ENCODE measurements at places on chromosomes 5 and 9. TPM values are rescaled to one million over a fixed set of nuclear protein-coding genes. Genes with fewer than 3 reads are reported as not detected.

ZDHHC11 gene
- total RNA-seq, result 18.9 TPM

INSYN2B gene
- not detected for total RNA-seq

DNA sequence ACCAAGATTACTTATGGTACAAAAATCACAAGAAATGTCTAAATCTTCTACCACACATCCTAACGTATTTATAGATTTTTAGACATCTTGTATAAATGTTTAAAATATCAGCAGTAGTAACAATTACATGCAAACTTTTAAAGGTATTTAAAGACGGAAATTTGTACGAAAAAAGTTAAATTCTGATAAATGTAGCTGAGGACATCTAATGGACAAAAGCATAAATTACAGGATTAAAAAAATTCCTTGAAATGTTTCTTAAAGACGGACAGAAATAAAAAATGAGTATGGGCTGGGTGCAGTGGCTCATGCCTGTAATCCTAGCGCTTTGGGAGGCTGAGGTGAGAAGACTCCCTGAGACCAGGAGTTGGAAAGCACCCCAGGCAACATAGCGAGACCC is 15.8 kb downstream of the ERCC8 start:
- H3K27me3 ChIP-seq, result no peaks in the 10 kb centered on the region
- H3K27ac ChIP-seq, result no peak overlapping the region
- H3K36me3 ChIP-seq, result peaks cover 24% of the 10 kb centered on the region
- no peaks in the 10 kb centered on the region for H3K4me1 ChIP-seq

GRCh38 chr5:126263591-126264184 is 159.5 kb upstream of the GRAMD2B start:
- no peaks in the 10 kb centered on the region for H3K27me3 ChIP-seq
- H3K27ac ChIP-seq, result no peak overlapping the region
- H3K4me3 ChIP-seq, result no peak overlapping the region
- no peak for DNase-seq

GRCh38 chr9:115494393-115494792 is 376.4 kb upstream of the TNC start:
- DNase-seq, result no peak
- peaks cover 24% of the 10 kb centered on the region for H3K4me1 ChIP-seq
- H3K27me3 ChIP-seq, result peaks cover 6% of the 10 kb centered on the region
- no peak overlapping the region for H3K4me3 ChIP-seq

GRCh38 chr5:60148366-60148765 is 254.8 kb upstream of the PDE4D start:
- no peak overlapping the region for H3K4me3 ChIP-seq
- H3K4me1 ChIP-seq, result no peaks in the 10 kb centered on the region
- DNase-seq, result no peak
- no peaks in the 10 kb centered on the region for H3K27me3 ChIP-seq

DNA sequence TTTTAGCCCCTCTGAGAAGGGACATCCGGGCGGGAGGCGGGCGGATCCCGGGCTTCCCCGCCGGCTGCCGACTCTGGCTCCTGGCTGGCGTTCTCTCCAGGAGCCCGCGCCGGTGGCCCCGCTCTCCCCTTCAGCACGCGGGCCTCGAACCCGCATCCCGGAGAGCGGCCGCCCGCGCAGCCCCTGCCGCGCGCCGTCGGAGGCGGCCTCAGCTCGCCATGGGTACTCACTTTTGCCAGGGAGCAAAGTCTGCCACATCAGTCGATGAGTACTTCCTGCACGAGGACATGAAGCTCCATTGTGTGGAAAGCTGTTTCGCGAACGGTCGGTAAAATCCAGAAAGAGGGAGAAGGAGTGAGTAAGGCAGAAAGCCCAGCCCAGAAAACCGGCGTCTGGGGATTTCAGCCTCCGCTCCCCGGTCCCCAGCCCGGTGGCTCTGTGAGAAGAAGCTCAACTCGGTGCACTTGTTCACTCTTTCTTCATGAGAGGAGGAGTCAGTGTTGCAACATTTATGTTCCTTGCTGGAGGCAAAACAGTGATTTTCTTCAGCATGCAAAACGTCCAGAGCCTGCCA is at the start of gene PRLR:
Gene PRLR (minus strand): TSS at position 450 of the 574 bp plus-strand sequence. CDS start 140,867 bp downstream, outside the sequence.
- peak; percentile 47 for DNase-seq
- peaks cover 22% of the 10 kb centered on the region for H3K4me1 ChIP-seq
- H3K36me3 ChIP-seq, result no peaks in the 10 kb centered on the region
- peak within 1 kb of the TSS; percentile 67 for H3K27ac ChIP-seq
- H3K27me3 ChIP-seq, result peaks cover 11% of the 10 kb centered on the region
- peak within 1 kb of the TSS; percentile 63 for H3K4me3 ChIP-seq

DNA sequence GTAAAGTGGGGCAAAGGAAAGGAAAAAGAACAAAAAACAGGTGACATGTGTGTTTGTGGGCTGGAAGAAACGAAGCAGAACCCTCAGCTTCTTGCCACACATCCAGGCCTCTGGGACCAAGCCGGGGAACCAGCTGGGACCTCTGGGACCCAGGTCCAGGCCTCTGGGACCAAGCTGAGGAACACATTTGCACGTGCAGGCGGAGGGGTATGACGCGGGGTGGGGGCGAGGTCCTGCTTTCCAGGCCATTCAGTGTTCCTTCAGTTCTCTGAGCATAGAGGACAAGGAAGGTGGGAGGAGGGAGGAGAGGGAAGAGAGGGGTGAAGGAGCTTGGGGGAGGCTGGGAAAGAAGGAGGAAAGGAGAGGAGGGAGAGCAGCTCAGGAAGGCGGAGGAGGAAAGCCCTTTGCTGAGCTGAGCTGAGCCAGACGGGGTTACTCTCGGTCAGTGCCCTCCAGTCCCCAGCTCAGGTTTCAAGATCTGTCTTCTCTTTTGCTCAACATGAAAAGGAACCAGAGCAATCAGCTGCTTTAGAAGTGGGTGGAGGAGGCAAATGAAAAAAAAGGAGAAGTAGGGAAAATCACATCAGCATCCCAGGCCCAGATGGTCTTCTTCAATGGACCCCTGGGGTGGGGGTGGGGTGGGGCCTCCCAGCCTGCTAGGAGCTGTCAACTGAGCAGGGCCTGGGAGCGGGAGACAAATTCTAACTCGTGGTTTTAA is 59.1 kb downstream of the ABCA1 start:
- H3K4me1 ChIP-seq, result peaks cover 83% of the 10 kb centered on the region
- peak overlapping the region; percentile 81 for H3K27ac ChIP-seq
- no peak overlapping the region for H3K4me3 ChIP-seq
- DNase-seq, result peak; percentile 38

DNA sequence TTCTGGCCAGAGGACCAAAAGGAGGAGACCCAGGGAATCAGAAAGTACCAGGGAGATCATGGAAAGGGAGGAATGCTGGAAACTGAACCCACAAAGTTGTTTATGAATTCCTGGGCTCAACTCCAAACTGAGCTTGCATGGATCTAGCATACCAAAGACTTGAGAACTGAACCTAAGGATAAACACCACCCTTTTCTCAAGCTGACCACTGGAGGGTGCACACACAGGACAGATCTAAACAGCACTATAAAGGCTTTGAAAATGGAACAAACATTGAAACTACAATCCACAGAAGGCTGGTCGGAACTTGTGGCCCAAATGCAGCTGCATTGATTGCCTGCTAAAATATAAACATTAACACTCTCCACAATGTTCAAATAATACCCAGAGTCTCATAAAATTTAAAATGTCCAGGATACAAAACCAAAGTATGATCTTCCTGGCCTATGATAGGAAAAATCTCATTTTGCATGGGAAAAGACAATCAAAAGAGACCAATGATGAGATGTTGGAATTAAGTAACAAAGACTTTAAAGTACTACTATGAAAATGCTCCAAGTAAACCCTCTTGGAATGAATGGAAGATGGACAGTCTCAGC is 15.6 kb upstream of the IRF1 start:
- peak overlapping the region; percentile 82 for H3K27ac ChIP-seq
- no peaks in the 10 kb centered on the region for H3K36me3 ChIP-seq
- no peak overlapping the region for H3K4me3 ChIP-seq
- peak; percentile 87 for DNase-seq

GRCh38 chr5:128252196-128252595 is 168.6 kb downstream of the SLC12A2 start:
- no peak overlapping the region for H3K4me3 ChIP-seq
- no peaks in the 10 kb centered on the region for H3K27me3 ChIP-seq
- no peaks in the 10 kb centered on the region for H3K4me1 ChIP-seq

- H3K27ac ChIP-seq, result no peak overlapping the region
- no peaks in the 10 kb centered on the region for H3K4me1 ChIP-seq
- H3K36me3 ChIP-seq, result no peaks in the 10 kb centered on the region
- DNase-seq, result no peak
- no peak overlapping the region for H3K4me3 ChIP-seq
- H3K27me3 ChIP-seq, result peaks cover 36% of the 10 kb centered on the region
These were observed 26.3 kb downstream of the STC2 start for GRCh38 chr5:173301695-173302545.

DNA sequence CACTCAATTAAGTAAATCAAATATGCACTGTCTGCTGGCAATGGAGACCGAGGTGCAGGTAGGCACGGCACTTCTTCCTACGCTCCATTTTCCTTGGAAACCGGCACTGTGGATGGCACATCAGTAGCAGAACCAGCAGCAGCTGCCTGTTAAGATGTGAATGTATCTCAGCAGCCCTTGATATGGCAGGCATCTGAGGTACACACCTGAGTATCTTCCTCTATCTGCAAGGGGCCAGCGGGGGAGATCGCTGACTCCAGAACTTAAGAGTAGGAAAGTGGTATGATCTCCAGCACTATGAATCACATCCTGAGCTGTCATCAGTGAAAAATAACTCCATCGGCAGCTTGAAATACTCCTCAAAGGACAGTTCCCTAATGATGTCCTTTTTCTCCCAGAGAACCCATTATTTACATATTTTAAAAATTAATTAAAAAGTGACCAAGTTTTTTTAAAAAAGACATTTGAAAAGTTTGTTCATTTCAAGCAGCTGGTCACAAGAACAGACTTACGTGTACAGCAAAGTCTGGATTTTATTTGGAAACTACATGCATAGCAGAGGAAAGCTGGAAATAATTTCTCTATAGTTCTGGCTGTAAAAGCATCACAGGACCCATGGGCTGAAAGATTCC is 97.1 kb downstream of the ADAMTS12 start:
- H3K27me3 ChIP-seq, result no peaks in the 10 kb centered on the region
- no peak overlapping the region for H3K27ac ChIP-seq

DNA sequence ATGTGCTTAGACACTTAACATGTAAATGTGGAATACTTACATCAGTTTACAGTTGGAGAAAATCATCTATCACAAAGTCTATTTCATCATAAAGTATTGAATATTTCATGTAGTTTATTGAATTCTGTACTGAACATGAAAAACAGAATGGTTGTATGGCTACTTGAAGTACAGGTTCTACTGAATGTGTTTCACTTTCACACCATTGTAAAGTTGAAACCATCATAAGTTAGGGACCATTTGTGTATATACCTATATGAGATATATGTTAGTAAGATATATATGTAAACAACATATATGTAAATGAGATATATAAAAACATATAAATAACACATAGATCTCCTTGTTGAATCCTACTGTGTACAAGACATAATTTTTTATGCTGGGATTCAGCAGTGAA is 63.0 kb upstream of the TAF11L2 start:
- H3K36me3 ChIP-seq, result no peaks in the 10 kb centered on the region
- no peak overlapping the region for H3K4me3 ChIP-seq
- no peak for DNase-seq
- H3K4me1 ChIP-seq, result peaks cover 6% of the 10 kb centered on the region
- H3K27ac ChIP-seq, result no peak overlapping the region
- no peaks in the 10 kb centered on the region for H3K27me3 ChIP-seq

DNA sequence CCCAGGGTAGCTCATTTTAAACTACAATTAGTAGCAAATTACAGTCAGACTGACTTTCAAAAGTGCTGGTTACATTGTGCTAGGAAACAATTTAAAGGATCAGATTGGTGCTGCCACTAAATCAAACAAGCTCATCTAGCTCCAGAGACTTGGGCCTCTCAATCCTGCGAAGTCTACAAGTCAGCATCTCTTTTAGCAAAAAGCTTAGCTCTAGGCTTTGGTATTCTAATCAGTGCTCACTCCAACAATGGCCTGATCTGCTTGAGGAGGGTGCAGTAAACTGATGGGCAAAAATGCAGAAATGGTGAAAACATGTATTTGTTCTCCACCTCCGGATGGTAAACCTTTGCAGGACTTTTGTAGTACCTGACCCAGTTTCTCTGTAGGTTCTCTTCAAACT is 47.0 kb upstream of the SEMA6A start:
- DNase-seq, result no peak
- H3K4me1 ChIP-seq, result no peaks in the 10 kb centered on the region
- H3K36me3 ChIP-seq, result no peaks in the 10 kb centered on the region
- H3K27me3 ChIP-seq, result no peaks in the 10 kb centered on the region

DNA sequence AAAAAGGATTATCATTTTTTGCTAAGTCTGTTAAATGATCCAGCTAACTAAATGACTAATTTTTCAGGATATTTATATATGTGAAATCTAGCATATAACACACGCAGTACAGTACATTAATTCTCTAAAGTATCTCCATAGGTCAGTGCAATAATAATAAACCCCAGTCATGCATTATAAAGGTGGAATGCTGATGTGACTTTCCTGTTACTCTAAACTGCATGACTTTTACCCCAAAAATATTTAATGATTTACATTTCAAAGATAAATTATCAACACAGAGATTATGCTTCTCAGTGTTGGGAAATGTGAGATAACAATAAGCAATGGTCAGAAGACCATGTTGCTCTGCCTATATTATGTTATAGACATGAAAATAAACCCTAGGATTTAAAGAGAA is 34.1 kb upstream of the PAM start:
- no peaks in the 10 kb centered on the region for H3K36me3 ChIP-seq
- no peaks in the 10 kb centered on the region for H3K27me3 ChIP-seq
- H3K27ac ChIP-seq, result no peak overlapping the region

GRCh38 chr5:69502367-69502766 is 9.8 kb downstream of the OCLN start:
- no peak overlapping the region for H3K4me3 ChIP-seq
- H3K36me3 ChIP-seq, result peaks cover 18% of the 10 kb centered on the region
- H3K27ac ChIP-seq, result peak overlapping the region; percentile 69
- H3K4me1 ChIP-seq, result peaks cover 44% of the 10 kb centered on the region

- H3K27ac ChIP-seq, result no peak overlapping the region
- peaks cover 35% of the 10 kb centered on the region for H3K4me1 ChIP-seq
- no peak overlapping the region for H3K4me3 ChIP-seq
- H3K36me3 ChIP-seq, result no peaks in the 10 kb centered on the region
- no peaks in the 10 kb centered on the region for H3K27me3 ChIP-seq
- peak; percentile 74 for DNase-seq
These were observed 32.6 kb upstream of the EGFL7 start for GRCh38 chr9:136629879-136630661.

DNA sequence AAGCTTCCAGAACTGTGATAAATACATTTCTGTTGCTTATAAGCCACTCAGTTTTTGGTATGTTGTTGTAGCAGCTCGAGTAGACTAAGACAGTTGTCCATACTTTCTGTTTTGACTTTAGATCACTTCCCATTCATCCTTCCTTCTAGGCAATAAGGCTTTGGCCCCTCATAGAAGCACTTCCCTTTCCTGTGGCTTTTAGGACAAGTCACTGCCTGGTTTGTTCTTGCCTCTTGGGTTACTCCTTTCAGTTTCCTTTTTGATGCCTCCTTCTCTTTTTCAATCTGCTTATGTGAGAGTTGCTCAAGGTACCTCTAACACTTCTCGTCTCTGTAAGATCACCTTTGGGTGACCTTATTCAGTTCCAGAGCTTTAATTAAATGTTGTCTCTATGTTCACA is 72.4 kb upstream of the NTRK2 start:
- no peaks in the 10 kb centered on the region for H3K36me3 ChIP-seq
- no peak overlapping the region for H3K27ac ChIP-seq
- H3K4me3 ChIP-seq, result no peak overlapping the region
- H3K27me3 ChIP-seq, result no peaks in the 10 kb centered on the region
